H9 (cell line): ENCODE measurements at places on chromosomes 7 and 10. TPM values are rescaled to one million over a fixed set of nuclear protein-coding genes. Genes with fewer than 3 reads are reported as not detected.
A peak's percentile ranks its signal among the peaks of the same experiment; 100 is the strongest.

Gene STAMBPL1
- 3.2 and 4.6 TPM in 2 replicates for total RNA-seq

Gene FGFR2
- 133 and 135 TPM in 2 replicates for total RNA-seq

Gene HABP2
- total RNA-seq: not detected in 2 replicates

Gene MBLAC1
- total RNA-seq: 1.6 and 1.9 TPM in 2 replicates

Gene GDF10
- total RNA-seq: 0.20 TPM in 1 of 2 replicates, not detected in the other

Gene TEX47
- total RNA-seq: not detected in 2 replicates

Gene SPDYE18
- total RNA-seq: not detected in 2 replicates

DNA sequence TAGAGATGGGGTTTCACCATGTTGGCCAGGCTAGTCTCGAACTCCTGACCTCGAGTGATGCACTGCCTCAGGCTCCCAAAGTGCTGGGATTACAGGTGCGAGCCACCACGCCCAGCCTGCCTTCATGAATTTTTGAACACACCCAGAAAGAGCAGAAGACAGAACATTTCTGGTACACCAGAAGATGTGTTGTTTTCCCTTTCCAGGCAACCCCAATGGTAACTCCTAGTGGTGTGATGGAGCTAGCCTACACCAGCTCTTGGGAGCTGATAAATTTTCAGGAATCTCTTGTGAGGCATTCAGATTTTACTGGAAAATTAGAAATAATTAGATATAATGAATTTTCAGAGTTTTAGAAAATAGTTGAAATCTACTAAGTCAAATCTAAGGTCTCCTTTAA lies 904 bp upstream of the CCDC7 start:
- DNase-seq: no peak
- H3K27me3 ChIP-seq: no peaks in the 10 kb centered on the region
- no peaks in the 10 kb centered on the region for H3K36me3 ChIP-seq
- no peaks in the 10 kb centered on the region; the same call in 1 of the 2 replicates for H3K4me1 ChIP-seq

DNA sequence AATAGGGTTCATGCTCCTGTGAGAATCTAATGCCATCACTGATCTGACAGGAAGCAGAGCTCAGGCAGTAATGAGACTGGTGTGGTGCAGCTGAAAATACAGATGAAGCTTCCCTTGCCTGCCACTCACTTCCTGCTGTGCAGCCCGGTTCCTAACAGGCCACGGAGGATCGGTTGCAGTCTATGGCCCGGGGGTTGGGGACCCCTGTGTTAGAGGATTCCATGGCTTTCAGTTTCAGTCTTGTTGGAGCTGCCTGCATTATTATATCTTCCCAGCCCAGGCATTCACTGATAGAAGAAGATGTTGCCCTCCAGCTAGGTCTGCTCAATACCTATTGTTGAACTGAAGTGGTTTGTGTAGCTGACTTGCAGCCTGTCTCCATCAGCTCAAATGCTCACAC lies 1298.8 kb downstream of the TYW1 start:
- H3K36me3 ChIP-seq: peaks cover 27% of the 10 kb centered on the region
- no peaks in the 10 kb centered on the region; the same call in 1 of the 2 replicates for H3K4me1 ChIP-seq
- no peaks in the 10 kb centered on the region for H3K27me3 ChIP-seq
- H3K27ac ChIP-seq: no peak overlapping the region
- no peak overlapping the region for H3K4me3 ChIP-seq

GRCh38 chr10:74928742-74929191 lies 102.4 kb downstream of the KAT6B start:
- H3K27ac ChIP-seq: no peak overlapping the region
- no peaks in the 10 kb centered on the region for H3K27me3 ChIP-seq
- no peak overlapping the region for H3K4me3 ChIP-seq
- H3K4me1 ChIP-seq: peaks cover 6% of the 10 kb centered on the region; the same call in 1 of the 2 replicates
- no peaks in the 10 kb centered on the region for H3K36me3 ChIP-seq
- DNase-seq: no peak

DNA sequence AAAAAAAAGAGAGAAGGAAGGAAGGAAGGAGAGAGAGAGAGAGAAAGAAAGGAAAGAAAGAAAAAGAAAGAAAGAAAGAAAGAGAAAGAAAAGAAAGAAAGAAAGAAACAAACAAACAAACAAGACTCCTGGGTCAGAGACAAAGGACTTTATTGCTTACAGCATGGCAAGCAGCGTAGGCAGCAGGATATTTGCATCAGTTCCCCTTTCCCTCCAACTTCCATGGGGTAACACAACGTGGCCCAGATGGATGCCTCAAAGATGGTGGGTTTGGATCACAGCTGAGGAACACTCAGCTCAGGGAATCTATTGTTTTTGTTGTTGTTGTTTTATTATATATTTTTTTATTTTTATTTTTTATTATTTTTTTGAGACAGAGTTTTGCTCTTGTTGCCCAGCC lies 128.5 kb upstream of the VKORC1L1 start:
- H3K27ac ChIP-seq: no peak overlapping the region
- no peak overlapping the region for H3K4me3 ChIP-seq
- H3K36me3 ChIP-seq: no peaks in the 10 kb centered on the region; the same call in 1 of the 3 replicates
- H3K4me1 ChIP-seq: no peaks in the 10 kb centered on the region
- H3K27me3 ChIP-seq: no peaks in the 10 kb centered on the region
- DNase-seq: no peak

- no peaks in the 10 kb centered on the region for H3K36me3 ChIP-seq
- DNase-seq: no peak
- no peaks in the 10 kb centered on the region for H3K4me1 ChIP-seq
- H3K27ac ChIP-seq: no peak overlapping the region
- no peaks in the 10 kb centered on the region for H3K27me3 ChIP-seq
Observed at GRCh38 chr7:120156476-120156875, 116.5 kb upstream of the KCND2 start.

DNA sequence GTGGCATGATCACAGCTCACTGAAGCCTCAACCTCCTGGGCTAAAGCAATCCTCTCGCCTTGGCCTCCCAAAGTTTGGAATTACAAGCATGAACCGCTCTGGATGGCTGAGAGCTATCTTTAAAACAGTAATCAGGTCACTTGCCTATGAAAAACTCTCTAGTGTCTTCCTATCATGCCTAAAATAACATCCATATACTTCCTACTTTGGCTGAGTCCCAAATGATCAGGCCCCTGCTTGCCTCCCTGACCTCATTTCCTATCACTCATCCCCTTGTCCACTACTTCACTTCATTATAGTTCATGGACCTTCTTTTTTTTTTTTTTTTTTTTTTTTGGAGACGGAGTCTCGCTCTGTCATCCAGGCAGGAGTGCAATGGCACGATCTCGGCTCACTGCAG lies 28.0 kb downstream of the SEPTIN7 start:
- H3K4me3 ChIP-seq: no peak overlapping the region
- DNase-seq: no peak
- H3K4me1 ChIP-seq: no peaks in the 10 kb centered on the region
- H3K27ac ChIP-seq: no peak overlapping the region
- peaks cover 9% of the 10 kb centered on the region; the same call in 1 of the 2 replicates for H3K36me3 ChIP-seq
- H3K27me3 ChIP-seq: no peaks in the 10 kb centered on the region

DNA sequence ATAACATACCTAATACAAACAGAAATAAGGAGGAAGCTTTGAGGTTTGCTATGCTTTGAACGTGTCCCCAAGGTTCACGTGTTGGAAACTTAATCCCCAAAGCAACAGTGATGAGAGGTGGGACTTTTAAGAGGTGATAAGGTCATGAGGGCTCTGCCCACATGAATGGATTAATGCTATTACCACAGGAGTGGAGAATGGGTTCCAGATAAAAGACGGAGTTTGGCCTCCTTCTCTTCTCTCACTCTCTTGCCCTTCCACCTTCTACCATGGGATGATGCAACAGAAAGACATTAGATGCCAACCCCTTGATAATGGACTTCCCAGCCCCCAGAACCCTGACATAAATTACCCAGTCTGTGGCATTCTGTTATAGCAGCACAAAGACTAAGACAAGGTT lies 9.6 kb downstream of the ITGB1 start:
- peaks cover 6% of the 10 kb centered on the region; the same call in 1 of the 2 replicates for H3K4me1 ChIP-seq
- DNase-seq: no peak
- 0 out of 2 replicates have a peak, but pooled peaks cover 2% of the 10 kb centered on the region for H3K36me3 ChIP-seq
- H3K27ac ChIP-seq: no peak overlapping the region

GRCh38 chr7:74097937-74098614 lies 14.5 kb downstream of the LIMK1 start:
- H3K36me3 ChIP-seq: peaks cover 57% of the 10 kb centered on the region
- peaks cover 3% of the 10 kb centered on the region; the same call in 1 of the 2 replicates for H3K4me1 ChIP-seq
- H3K4me3 ChIP-seq: no peak overlapping the region; the same call in 2 of the 3 replicates
- no peak overlapping the region for H3K27ac ChIP-seq

DNA sequence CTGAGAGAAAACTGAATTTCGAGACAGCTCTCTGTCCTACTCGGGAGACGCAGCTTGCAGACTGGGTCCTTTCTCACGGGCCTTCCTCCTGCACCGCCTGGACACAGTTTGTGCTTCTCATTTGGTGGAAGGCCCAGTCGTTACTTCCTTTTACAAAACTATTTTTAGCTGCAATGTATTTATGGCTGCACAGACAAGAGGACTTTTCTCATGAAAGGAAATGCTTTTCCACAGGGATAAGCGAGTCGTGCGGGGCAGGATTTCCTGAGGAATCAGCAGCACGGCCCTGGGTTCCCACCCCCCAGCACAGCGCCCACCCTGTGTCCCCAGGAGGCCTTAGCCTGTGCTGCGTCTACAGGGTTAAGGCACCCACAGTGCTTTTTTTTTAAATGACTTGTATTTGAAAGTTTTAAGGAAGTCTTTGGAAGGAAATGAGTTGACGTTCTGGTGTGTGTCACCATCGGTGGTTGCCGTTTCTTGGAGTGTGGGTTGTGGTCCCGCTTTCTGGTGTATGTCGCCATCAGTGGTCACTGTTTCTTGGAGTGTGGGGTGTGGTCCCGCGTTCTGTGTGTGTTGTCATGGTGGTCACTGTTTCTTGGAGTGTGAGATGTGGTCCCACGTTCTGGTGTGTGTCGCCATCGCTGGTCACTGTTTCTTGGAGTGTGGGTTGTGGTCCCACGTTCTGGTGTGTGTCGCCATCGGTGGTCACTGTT lies 50.9 kb downstream of the INPP5A start:
- no peak for DNase-seq
- no peaks in the 10 kb centered on the region for H3K4me1 ChIP-seq
- H3K27me3 ChIP-seq: no peaks in the 10 kb centered on the region
- H3K27ac ChIP-seq: no peak overlapping the region
- no peak overlapping the region for H3K4me3 ChIP-seq
- no peaks in the 10 kb centered on the region for H3K36me3 ChIP-seq

DNA sequence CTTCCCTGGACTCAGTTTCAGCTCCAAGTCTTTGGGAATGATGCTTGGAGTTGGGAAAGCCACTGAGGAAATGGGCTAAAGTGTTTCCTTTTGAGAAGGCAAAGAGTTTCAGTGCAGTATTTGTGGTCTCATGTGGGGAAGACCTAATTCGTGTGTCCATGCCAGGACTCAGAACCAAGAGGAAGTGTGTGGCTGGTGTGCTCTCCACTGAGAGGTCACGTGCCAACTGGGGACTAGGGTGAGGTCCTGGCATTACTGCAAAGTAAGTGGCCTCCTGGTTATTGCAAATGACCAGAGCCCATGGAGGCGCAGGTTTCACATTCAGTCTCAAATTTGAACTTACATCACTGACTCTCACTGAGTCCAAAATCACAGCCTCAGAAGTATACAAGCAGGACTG lies 48.6 kb upstream of the ITPRID1 start:
- H3K4me1 ChIP-seq: peaks cover 5% of the 10 kb centered on the region
- H3K36me3 ChIP-seq: no peaks in the 10 kb centered on the region; the same call in 1 of the 2 replicates
- no peak overlapping the region for H3K27ac ChIP-seq
- peak; percentile 33 for DNase-seq

DNA sequence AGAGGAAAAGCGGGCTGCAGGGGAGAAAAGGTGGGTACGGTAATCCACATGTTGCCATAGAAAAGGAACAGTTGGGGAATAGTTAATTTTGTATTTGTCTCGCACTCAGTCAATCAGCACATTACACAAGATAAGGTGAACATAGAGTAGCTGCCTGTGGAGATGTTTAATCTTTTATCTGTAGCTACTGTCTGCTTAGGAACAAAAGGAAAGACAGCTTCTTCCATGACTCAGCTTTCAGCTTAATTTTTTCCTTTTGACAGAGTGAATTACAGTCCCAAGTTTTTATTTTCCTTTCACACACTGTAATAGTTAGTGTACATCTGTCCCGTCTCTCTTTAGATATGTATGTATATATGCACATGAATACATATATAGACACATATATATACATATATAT lies 39.3 kb upstream of the PODXL start:
- 0 out of 3 replicates have a peak, but pooled peaks cover 2% of the 10 kb centered on the region for H3K36me3 ChIP-seq
- H3K4me1 ChIP-seq: no peaks in the 10 kb centered on the region
- DNase-seq: no peak
- H3K27ac ChIP-seq: no peak overlapping the region
- H3K27me3 ChIP-seq: no peaks in the 10 kb centered on the region

- no peak overlapping the region for H3K27ac ChIP-seq
- H3K4me3 ChIP-seq: no peak overlapping the region
- H3K36me3 ChIP-seq: peaks cover 21% of the 10 kb centered on the region
- H3K27me3 ChIP-seq: no peaks in the 10 kb centered on the region
- H3K4me1 ChIP-seq: no peaks in the 10 kb centered on the region
Observed at GRCh38 chr10:1747590-1748157, 10.3 kb upstream of the ADARB2 start.

GRCh38 chr7:114648680-114649079 lies 234.1 kb downstream of the FOXP2 start:
- no peak overlapping the region for H3K27ac ChIP-seq
- H3K4me3 ChIP-seq: no peak overlapping the region
- no peaks in the 10 kb centered on the region for H3K36me3 ChIP-seq
- no peaks in the 10 kb centered on the region for H3K27me3 ChIP-seq
- DNase-seq: no peak

DNA sequence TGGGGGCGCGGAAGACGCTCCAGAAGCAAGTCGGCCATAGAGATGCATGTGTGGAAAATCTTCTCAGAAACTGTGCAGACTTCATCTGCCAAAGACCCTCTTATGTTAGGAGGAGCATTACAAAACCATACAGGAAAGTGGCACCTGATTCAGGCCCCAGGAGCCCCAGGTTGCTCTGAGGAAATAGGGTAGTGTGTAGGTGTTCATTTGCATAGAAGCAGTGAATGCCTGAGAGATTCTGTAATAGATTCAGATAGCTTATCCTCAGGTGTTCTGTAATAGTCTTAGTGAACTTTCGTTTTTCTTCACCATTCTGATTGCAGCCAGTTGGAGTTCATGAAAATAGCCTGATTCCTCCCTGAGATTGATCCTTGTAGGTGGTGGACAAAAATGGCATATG lies 106.4 kb upstream of the GJD4 start:
- no peak overlapping the region for H3K27ac ChIP-seq
- no peak for DNase-seq
- no peak overlapping the region for H3K4me3 ChIP-seq
- peaks cover 10% of the 10 kb centered on the region; the same call in 1 of the 2 replicates for H3K4me1 ChIP-seq

- H3K36me3 ChIP-seq: no peaks in the 10 kb centered on the region; the same call in 2 of the 3 replicates
- H3K27me3 ChIP-seq: no peaks in the 10 kb centered on the region
- no peak for DNase-seq
- no peak overlapping the region for H3K27ac ChIP-seq
- H3K4me3 ChIP-seq: no peak overlapping the region
- H3K4me1 ChIP-seq: peaks cover 3% of the 10 kb centered on the region; the same call in 1 of the 2 replicates
Observed at GRCh38 chr7:154581251-154581890, 421.6 kb downstream of the PAXIP1 start.
